ENCODE measurements at places on chromosomes 2 and 18.

DNA sequence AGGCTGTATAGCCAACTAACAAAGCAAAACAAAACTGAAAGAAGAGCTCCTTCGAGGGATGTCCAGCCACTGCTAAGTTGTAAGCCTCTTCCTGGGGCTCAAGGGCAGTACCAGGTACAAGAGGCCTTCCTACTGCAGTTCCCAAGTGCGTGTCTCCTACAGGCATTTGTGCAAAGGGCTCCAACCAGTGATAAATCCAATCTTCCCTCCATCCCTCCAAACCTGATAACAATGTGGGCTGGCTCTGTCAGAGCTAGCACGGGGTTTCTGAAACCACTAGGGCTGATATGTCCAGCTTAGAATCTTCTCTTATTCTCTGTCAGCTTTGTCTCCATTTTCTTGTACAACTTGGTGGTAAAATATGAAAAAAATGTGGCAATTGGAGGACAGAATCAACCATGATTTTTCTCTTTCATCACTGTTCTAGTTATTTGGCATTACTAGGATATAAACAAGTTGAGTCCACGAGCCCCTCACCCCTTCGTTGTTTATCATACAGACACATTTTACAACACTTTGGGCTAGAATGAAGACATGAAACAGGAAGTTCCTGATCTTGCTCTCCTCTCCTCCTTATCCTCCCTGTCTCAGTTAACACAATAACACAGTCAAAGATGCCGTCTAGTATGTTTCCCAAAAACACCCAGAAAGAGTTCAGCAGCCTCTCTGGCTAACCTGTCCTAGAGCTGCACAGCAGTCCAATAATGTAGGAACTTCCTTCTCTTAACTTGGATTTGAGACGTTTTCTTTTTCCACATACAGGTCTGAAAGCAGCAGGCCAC lies 35.4 kb upstream of the WIPF1 start:
- no peak for DNase-seq

- no peak for DNase-seq
Observed at GRCh38 chr2:44935729-44936098, 5.8 kb upstream of the SIX3 start.

DNA sequence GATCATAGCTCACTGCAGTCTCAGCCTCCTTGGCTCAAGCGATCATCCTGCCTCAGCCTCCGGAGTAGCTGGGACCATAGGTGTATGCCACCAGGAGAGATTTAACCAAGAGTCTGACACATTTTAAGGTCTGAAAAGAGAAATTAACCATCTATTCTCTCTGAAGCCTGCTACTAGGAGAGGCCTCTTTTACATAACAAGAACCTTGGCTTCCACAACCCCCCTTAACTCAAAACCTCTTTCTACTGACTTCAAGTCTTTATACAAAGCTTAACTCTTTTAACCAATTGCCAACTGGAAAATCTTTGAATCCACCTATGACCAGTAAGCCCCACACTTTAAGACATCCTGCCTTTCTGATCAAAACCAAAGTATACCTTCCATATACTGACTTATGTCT lies 279.9 kb upstream of the CELF4 start:
- no peak for DNase-seq

DNA sequence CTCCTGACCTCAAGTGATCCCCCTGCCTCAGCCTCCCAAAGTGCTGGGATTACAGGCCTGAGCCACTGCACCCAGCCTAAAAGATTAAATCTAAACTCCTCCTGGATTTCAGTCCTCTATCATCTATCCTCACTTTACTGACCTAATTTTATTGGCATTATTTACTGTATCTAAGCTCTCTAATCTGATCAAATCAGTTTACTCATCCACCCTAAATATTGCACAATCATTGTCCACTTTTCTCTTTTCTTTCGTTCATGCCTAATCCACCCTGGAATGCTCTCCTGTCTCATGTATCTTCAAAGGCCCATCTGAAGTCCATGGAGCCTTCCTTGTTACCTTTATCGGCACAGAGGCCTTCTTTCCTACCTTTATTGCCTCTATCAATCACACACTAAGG lies 31.6 kb upstream of the GPR155 start:
- DNase-seq = no peak

- DNase-seq = no peak
Observed at GRCh38 chr2:221779614-221780067, 207.5 kb upstream of the EPHA4 start.

DNA sequence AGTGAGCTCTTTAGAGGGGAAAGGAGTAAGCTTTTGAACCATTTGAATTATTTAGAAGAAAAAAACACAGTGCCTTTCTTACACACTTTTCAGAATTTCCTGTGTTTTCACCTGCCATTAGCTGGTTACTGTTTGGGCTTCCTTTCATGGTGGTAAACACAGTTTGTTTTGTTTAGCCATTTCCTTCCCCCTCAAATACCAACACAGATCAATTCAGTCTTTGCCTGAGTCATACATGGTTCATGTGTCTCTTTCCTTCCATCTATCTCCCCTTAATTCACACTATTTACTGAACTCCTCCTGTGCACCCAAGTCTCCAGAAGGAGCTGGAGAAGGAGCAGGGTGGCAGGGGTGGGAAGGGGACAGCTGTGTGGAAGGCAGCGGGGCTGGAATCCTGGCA lies 45.0 kb downstream of the TCF7L1 start:
- no peak for DNase-seq

- DNase-seq = peak; percentile 43
Observed at GRCh38 chr2:58539973-58540372, 298.8 kb upstream of the FANCL start.

GRCh38 chr2:96685577-96686459 lies 43.3 kb downstream of the FER1L5 start:
- peak; percentile 27 for DNase-seq

DNA sequence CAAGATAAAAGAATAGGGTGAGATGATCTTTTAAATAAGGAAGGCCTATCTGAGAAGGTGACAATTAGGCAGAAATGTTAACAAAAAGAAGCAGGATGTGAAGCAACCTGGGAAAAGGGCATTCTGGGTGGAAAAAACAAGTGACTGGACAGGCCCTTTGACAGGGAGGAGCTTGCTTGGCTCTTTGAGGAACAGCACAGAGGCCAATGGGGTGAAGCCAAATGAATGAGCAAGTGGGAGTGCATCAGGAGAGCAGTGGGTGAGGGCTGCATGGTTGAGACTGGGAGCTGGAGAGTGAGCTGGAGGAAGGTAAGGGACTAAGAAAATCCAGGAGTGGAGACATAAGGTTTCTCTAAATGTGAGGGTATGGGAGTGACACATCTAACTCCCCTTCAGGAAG lies 126.9 kb downstream of the TDRD15 start:
- DNase-seq = no peak

- no peak for DNase-seq
Observed at GRCh38 chr18:58161659-58162058, 117.6 kb downstream of the NEDD4L start.

DNA sequence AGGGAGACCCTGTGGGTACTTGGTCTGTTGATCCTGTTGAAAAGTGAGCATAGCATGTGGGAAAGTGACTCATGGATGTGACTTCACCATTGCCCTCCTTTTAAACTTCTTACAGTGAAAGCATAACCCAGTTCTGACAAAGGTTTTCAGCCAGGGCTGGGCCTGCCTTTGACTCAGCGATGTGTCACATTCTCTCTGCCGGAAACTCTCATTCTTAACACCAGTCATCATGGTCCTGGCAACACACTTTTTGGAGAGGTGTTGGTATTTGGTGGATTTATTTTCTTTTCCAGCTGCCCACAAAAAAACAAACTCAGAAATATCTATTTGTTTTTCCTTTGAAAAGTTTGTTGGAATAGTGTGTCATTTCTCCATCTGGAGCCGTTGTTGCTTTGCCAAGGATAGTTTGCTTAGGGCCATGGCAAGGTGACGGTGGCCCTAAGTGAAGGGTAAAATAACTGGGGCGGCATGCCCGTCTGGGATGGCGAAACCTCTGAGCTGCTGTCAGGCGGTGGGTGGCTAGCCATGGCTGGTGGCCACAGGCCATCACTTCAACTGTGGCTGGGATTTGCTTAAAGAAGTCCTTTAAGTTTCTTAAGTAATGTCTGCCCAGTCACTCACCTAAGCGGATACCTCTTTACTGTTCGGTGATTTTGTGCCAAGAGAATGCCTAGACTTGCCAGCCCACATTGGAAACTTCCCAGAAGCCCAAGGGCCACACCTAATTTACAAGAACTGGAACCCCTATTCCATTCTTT lies 123.3 kb downstream of the LTBP1 start:
- DNase-seq = no peak

GRCh38 chr2:53334610-53335009 lies 433.0 kb upstream of the CHAC2 start:
- no peak for DNase-seq

GRCh38 chr2:133452146-133452545 lies 116.1 kb downstream of the NCKAP5 start:
- no peak for DNase-seq

- no peak for DNase-seq
Observed at GRCh38 chr2:43158259-43158880, 68.0 kb downstream of the ZFP36L2 start.

GRCh38 chr2:170815746-170816503 lies 762 bp upstream of the GAD1 start:
- DNase-seq = peak; percentile 81

DNA sequence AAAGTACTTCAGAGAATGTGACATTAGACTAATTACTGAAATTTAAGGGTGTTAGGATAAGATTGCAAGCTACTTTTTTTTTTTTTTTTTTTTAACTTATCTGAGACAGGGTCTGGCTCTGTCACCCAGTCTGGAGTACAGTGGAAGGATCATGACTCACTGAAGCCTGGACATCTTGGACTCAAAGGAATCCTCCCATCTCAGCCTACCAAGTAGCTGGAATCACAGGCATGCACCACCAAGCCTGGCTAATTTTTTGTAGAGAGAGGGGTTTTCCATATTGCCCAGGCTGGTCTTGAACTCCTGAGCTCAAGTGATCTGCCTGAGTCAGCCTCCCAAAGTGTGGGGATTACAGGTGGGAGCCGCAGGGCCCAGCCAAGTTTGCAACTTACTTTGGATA lies 1246.0 kb upstream of the ZEB2 start:
- DNase-seq = no peak

DNA sequence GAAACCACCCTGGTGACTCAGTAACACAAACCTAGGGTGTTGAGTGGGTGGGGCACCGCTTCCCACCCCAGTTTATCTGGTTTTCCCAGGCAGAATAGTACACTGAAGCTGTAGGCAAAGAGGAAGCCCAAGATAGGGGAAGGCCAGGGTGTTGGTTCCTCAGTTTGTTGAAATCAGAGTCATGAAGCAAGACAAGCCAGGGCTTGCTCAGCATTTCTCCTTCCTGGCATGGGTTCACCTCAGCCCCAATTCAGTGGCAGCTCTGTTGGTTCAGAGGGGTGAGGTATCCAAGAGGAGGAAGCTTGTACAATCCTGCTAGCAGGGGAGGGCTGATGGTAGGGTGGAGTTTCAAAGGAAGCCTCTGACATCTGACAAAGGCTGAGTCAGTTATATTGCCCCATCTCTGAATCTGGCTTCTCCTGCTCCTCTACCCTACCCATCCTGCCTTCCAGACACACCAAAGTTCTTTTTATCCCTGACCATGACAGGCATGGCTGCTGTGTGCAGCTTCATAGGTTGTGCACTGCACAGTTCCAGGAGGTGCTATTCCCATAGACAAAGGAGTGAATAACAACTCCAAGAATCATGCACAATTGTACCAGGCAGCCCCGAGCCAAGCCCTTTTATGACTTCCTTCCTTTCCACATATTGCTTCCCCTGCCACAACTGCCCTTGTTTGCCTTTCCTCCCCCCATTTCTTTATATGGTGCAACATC lies 24.9 kb upstream of the RAB10 start:
- DNase-seq = no peak

GRCh38 chr18:8769509-8770095 lies 64.2 kb downstream of the MTCL1 start:
- no peak for DNase-seq

GRCh38 chr2:33145459-33145858 lies 198.7 kb downstream of the LTBP1 start:
- no peak for DNase-seq

DNA sequence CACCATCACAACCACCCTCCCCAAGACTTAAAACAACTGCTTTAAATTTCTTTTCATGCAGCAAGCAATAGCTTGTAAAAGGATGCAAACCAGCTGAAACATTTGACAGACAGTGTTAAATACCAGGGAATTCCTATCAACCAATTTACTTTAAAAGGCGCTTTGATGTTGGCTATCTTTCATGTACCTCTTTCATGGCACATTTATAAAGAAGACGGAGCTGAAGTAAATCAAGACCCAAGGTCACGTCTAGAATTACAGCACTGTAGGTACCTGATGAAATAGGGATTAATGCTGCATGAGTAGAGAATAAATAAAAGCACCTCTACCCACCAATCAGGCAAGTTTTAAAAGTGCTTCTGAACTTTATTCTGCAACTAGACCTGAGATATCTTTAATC lies 78.9 kb downstream of the SRBD1 start:
- DNase-seq = no peak

- DNase-seq = no peak
Observed at GRCh38 chr2:6963727-6964126, 46.5 kb downstream of the RNF144A start.

DNA sequence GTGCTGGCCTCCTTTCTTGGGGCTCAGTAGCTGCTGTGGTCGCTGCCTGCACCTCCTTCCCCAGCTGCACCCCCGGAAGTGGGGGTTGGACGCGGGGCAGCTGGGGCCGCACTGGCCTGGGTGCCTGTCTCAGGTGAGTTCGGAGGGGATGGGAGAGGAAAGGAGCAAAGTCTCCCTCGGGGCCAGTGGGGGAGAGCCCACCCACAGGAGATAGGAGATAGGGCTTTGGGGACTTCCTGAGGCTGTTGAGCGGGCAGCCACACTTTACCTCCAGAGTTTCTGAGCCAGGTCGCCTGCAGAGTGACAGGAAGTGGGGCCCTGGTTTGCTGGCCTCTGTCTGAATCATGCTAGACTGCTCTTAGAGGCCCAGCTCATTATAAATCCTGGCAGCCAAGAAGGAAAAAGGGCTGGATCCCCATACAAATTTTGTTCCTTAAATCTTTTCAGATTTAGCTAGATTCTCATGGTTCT lies 8.1 kb downstream of the MBP start:
- DNase-seq = no peak

DNA sequence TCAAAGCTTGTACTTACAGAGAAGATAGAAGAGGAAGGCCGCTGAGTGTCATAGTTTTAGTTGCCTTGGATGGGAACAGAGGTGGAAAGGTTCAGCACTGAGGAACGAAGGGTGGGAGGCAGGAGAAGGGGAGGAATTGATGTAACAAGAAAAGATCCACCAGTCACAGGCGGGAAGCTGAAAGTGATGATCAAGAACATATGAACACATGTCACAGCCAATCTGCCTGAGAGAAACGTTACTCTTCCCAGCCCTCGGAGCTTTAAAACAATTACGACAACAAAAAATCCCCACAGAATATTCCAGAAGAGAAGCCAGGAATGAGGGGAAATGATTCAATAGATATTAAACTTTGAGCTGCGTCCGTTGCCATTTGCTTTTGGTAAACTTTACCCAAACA lies 87.1 kb downstream of the TSHZ1 start:
- DNase-seq = no peak

- DNase-seq = no peak
Observed at GRCh38 chr18:53757328-53757727, 467.1 kb downstream of the MBD2 start.
